ENCODE measurements at places on chromosomes 16 and 17. TPM values are rescaled to one million over a fixed set of nuclear protein-coding genes. Genes with fewer than 3 reads are reported as not detected.

- no peak for DNase-seq
Observed at GRCh38 chr17:31369266-31369665, 22.2 kb upstream of the RAB11FIP4 start.

DNA sequence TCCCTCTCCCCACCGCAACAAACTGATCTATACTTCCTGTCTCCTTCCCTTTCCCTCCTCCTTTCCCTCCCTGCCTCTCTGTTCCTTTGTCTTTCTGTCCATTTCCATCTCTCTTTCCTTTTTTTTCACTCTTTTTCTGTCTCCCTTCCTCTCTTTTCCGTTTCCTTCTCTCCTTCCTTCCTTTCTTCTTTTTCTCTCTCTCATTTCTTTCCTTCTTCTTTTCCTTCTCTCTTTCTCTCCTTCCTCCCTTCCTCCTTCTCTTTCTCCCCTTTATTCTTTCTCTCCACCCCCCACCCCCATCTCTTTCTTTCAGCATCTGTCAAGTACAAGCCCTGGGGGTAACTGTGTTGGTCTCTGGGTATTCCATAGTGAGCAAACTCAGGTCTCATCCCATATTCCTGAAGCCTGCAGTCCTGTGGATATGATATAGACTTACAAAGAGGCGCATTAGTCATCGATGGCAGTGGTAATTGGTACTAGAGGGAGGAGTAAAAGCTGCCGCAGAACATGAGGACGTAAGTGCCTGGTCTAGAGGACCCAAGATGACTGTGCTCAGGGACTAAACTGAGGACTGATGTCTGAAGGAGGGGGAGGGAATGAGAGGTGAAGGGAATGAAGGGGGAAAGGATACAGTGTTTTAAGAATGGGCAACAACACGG lies 50.4 kb downstream of the VAT1L start:
- no peak for DNase-seq

GRCh38 chr16:87620201-87620495 lies 17.8 kb downstream of the JPH3 start:
- DNase-seq: no peak

The SCNN1B gene
- not detected for total RNA-seq

The DNAH9 gene
- total RNA-seq: 0.21 TPM

- DNase-seq: no peak
Observed at GRCh38 chr17:78362671-78363070, 2.8 kb upstream of the SOCS3 start.

GRCh38 chr16:50146479-50147435 lies 6.3 kb upstream of the TENT4B start:
- DNase-seq: peak; percentile 81

The CCL14 gene
- total RNA-seq: not detected

- no peak for DNase-seq
Observed at GRCh38 chr16:53707671-53708070, 3.7 kb downstream of the FTO start.

DNA sequence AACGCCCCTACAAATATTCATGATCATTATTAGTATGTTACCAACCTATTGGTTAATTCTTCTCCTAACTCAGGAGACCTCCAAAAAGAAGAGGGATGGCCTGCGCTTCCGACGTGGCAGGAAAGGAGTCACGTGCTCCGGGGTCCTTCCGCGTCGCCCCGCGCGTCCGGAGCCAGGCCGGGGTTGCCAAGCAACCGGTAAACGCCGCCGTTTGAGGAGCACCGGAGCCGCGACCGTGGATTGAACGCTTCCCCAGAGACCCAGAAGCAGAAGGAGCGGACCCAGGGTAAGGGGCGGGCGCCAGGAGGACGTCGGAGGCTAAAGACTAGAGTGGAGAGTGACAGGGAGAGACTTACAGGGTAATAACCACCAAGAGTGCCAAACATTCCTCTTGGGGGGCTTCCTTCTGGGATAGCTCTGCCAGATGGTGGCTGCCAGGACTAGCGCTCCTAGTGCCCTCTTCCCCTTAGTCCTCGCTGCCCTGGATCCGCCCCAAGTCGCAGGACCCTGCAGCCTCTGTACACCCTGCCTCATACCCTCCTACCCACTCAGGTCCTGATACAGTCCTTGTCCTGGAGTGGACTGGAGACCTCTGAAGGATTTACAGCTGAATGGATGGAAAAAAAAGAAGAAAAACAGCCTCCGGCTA lies at the start of gene DNAI2:
Gene DNAI2, plus strand, starts transcription at position 175 of the 649 bp plus-strand sequence. CDS start 7,584 bp downstream, outside the sequence.
- no peak for DNase-seq

DNA sequence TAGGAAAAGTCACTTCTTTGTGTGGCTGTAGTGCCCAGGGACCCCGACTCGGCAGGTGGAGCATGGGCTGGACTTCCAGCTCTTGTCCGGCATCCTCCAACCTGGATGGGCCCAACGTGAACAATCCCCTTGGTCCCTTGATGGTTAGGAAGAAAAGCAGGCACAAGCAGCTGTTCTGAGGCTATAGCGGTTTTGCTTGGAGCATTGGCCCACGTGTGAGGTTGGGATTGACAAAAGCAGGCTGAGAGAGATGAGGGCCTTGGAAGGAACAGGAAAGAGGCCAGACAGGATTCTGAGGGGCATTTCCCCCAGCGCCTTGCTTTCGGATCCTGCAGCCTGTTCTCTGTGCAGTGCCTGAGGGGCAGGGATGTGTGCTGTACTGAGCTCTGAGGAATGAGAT lies 28.1 kb downstream of the SCNN1B start:
- no peak for DNase-seq

DNA sequence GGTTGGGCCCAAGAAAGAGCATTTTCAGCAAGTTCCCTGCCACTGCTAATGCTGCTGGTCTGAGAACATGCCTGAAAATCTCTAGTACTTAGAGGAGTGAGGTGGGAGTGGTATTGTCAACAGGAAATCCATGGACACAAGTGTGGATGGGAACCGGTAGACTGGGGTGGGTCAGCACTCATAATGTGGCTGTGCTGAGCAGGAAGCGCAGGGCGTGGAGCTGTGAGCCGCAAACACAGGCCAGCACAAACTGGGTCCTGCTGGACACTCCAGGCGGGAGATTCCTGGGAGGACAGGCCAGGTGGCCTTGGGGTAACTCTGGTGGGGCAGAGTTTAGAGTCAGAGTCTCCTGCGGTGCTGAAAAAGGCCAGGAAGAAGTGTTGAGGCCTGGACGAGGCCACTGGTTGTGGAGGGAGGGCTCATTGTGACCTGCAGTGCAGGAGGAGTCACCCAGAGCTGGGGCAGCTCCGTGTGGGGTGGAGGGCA lies 62.6 kb downstream of the BANP start:
- DNase-seq: no peak

- no peak for DNase-seq
Observed at GRCh38 chr16:31253642-31254045, 6.1 kb upstream of the ITGAM start.

The AXIN2 gene
- 1.8 TPM for total RNA-seq

GRCh38 chr16:24075931-24076716 lies 180.0 kb upstream of the CACNG3 start:
- DNase-seq: no peak

GRCh38 chr17:70187383-70187782 lies 18.1 kb downstream of the KCNJ2 start:
- no peak for DNase-seq

DNA sequence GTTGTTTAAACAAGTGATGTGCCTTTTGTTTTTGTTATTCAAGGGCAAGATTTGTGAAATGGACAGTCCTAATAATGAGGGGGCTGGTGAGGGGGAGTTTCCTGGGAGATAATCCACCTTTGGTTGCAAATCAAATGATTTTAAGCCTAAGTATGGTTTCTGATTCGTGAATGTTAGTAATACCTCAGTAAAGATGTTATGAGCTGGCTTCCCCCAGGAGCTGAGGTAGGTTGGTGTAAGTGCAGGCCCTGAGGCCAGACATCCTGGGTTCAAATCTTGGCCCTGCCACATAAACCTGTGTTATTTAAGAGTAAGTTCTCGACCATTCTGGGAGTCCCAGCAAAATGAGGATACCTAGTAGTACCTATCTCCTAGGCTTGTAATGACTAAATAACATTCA lies 1.5 kb downstream of the SNX29 start:
- DNase-seq: no peak

GRCh38 chr17:80151333-80151732 lies 4.4 kb upstream of the EIF4A3 start:
- no peak for DNase-seq

- no peak for DNase-seq
Observed at GRCh38 chr16:13427943-13428342, 492.0 kb upstream of the ERCC4 start.

DNA sequence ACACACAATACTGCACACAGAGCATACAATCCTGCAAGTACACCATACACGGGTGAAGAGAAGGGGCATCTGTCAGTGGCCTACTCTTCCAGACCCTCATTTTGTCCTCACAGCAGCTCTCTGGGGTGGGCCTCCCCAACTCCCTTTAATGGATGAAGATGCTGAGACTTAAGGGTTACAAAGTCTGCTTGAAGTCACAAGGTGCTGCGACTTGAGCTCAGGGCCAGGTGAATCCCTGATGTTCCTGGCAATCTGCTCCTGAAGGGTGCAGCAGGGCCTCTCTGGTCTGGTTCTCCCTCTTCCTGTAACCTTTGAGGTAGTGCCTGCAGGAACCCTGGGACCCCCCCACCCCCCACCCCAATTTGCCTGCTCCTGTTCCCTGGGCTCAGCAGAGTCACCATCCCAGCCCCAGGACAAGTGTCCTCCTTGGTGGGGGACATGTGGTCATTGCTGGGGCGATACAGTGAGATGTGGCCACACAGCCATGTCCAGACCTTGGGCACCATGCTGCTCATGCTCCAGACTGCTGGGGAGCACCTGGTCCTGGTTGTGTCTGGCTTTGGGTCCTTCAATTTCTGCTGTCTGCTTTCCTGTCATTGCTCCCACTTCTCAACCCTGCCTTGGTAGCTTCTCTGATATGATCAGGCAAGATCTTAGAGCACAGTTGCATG lies 107.5 kb downstream of the METRNL start:
- DNase-seq: no peak

DNA sequence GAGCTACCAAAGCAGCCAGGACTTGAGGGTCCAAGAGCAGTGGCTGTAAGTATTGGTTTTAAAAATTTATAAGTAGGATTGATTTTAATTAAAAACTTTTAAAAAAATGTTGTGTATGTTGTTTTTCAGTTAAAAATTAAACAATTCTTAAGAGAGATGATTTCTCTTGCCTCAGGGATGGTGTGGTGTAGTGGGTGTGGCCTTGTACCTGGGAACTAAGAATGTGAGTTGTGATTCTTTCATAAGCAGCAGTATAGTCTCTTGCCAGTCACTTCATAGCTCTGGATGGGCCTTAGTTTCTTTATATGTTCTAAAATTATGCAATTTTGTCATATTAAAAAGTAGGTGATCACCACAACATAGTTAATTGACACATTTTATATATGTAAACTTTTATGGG lies 99.5 kb downstream of the FTO start:
- no peak for DNase-seq

GRCh38 chr16:79151-80054 lies 1.4 kb downstream of the MPG start:
- no peak for DNase-seq

DNA sequence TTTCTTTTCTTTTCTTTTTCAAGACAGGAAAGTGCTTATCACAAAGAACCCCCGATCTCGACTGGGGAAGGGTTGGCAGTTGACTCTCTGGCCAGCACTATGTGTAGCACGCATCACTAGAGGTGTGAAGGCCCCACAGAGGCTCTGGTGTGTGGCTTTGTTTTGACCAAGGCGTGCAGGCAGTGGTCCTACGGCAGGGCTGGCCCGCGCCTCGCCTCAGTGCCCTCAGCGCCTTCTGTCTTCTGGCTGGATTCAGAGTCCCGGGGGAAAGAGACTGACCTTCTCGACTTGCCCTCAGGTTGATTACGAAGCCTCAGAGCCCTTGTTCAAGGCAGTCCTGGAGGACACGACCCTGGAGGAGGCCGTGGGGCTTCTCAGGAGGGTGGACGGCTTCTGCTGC lies 18.7 kb downstream of the SGSH start:
- no peak for DNase-seq

- DNase-seq: no peak
Observed at GRCh38 chr17:77361986-77362620, 221.3 kb downstream of the SEC14L1 start.

The ITGB4 gene
- 17.8 TPM for total RNA-seq

The HLF gene
- total RNA-seq: 0.25 TPM

The PDIA2 gene
- not detected for total RNA-seq

- DNase-seq: no peak
Observed at GRCh38 chr17:83071966-83072562, 7.3 kb upstream of the METRNL start.

- DNase-seq: no peak
Observed at GRCh38 chr16:68786685-68787418, 49.8 kb downstream of the CDH1 start.

The SPEM1 gene
- total RNA-seq: not detected

DNA sequence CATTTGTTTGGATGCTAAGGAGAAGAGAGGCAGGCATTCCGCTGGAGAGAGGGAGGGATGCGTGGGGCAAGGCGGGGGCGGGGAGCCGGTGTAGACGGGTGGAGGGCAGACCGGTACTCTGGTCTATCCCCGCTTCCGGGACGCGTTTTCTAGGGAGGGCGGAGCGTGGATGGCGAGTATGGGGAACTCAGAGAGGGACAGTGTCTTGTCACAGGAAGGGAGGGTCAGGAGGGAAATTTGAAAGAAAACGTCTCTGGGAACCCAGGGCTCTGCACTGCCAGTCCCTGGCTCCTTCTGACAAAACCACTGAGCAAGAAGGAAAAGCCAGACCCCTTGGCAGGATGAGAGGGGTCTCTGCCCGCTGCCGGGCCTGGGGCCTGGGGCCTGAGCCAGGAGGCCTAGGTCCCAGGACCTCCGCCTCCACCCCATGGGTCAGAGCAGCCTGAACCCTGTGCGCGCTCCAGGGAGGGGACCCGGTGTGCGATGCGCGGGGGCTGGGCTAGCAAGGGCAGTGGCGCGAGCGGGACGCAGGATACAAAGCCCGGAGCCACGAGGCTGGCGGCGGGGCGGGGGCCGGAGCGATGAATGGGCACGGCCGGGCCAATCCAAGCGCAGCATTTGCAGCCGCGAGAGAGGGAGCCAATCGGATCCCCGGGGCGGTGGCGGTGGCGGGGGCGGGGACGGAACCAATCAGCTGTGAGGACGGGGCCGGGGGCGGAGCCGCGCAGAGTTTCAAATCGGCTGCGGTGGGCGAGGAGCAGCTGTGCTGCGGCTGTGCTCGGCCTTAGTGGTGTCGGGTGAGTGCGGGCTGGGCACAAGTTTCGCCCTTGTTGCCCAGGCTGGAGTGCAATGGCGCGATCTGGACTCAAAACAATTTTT lies at the start of gene PIMREG:
Gene PIMREG, plus strand, starts transcription at position 764 of the 879 bp plus-strand sequence. CDS start 656 bp downstream, outside the sequence.
- DNase-seq: peak; percentile 63

The TRIM47 gene
- total RNA-seq: 56.5 TPM

DNA sequence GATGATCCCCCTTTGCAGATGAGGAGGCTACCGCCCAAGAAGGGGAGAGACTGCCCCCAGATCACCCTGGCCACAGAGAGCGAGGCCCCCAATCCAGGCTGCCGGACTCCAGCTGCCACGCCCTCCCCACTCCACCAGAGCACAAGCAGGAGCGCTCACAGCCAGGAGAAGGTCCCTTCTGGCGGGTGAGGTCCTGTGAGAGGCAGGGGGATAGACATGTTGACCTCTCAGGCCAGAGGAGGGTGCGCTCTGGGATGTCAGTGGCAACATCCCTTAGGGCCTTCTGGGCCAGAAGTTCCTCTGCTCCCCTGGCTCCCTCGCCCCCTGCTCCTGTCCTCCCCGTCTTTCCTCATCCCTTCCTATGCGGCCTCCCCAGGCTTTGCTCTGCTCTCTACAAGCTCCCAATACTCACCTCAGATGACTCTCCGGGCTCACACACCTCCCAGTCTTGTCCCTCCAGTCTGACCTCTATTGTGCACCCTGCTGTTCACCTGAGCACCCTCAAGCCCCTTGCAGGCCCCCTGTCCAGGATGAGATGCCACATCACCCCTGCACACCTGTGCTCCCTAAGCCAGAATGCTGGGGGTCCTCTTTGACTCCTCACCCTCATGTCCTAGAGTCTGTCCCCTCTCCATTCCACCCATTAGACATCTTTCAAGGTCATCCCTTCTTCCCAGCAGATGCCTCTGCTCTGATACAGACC lies 5.0 kb upstream of the NXPH3 start:
- no peak for DNase-seq

The SPATA32 gene
- total RNA-seq: not detected

The STAT3 gene
- 74.9 TPM for total RNA-seq
